Aorta (tissue), 5 donors: ENCODE measurements at places on chromosomes 11 and 22. TPM values are rescaled to one million over a fixed set of nuclear protein-coding genes. Genes with fewer than 3 reads are reported as not detected.

GRM5 gene
- 4.3 TPM for total RNA-seq

GRCh38 chr11:88626216-88626615 lies 288.7 kb upstream of the CTSC start:
- no peak for DNase-seq

DNA sequence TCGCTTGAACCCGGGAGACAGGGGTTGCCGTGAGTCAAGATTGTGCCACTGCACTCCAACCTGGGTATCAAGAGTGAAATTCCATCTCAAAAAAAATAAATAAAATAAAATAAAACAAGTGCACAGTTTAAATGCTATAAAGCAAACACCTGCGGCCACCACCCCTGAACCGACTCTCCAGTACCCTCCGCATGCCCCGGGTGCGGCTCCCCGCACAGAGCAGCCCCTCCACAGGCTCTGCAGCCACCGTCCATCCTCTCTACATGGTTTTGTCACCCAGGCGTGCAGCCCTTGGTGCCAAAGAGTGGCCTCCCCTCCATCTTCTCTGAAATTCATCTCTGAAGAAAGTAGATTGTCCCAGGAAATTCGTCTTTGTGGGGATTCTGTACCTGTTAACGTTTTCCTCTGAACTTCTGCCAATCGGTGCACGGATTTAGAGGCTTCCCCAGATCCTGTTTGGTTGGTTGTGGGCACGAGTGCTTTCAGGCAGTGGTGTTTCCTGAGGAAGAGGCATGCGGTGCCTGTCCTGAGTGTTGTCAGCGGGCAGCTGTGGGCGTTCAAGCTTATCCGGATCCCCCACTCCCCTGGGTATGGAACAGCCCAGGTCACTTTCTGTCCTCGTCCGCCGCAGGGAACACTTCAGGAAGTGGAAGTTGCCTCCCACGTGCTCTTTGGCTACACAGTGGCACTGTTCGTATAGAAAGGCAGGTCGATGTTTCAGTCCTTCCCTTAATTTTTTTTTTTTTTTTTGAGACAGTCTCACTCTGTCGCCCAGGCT lies 4.1 kb downstream of the MIOX start:
- DNase-seq, result no peak

GRCh38 chr11:2305140-2305778 lies 3.4 kb downstream of the TSPAN32 start:
- peak; percentile 96 for DNase-seq

- peak; percentile 63 for DNase-seq
Observed at GRCh38 chr11:57668434-57668782, 494 bp downstream of the ZDHHC5 start.

CCDC15 gene
- 0.97 TPM for total RNA-seq

GRCh38 chr11:128924104-128924503 lies 18.6 kb downstream of the TP53AIP1 start:
- DNase-seq, result peak; percentile 6

- DNase-seq, result no peak
Observed at GRCh38 chr11:130403967-130404366, 24.4 kb downstream of the ADAMTS8 start.

GRCh38 chr11:63767267-63767564 lies 1.4 kb downstream of the ZFTA start:
- DNase-seq, result no peak

DNA sequence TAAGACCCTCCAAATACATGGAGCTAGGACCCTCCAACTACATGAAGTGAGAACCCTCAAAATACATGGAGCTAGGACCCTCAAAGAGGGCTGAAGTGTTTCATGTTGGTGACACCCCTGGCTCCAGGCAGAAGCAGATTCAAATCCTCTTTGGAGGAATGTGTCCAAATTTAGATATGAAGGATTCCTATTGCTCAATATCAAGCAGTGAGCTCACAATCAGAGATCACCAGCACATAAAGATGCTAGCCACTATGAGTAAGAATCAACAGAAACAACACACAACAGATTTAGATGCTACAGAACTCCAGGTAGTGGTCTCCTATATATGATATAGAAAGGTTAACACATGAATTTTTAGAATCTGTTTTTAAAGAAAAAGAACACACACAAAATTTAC lies 11.2 kb upstream of the RAB3IL1 start:
- no peak for DNase-seq

ARFGAP3 gene
- total RNA-seq, result 45.9 TPM

DNA sequence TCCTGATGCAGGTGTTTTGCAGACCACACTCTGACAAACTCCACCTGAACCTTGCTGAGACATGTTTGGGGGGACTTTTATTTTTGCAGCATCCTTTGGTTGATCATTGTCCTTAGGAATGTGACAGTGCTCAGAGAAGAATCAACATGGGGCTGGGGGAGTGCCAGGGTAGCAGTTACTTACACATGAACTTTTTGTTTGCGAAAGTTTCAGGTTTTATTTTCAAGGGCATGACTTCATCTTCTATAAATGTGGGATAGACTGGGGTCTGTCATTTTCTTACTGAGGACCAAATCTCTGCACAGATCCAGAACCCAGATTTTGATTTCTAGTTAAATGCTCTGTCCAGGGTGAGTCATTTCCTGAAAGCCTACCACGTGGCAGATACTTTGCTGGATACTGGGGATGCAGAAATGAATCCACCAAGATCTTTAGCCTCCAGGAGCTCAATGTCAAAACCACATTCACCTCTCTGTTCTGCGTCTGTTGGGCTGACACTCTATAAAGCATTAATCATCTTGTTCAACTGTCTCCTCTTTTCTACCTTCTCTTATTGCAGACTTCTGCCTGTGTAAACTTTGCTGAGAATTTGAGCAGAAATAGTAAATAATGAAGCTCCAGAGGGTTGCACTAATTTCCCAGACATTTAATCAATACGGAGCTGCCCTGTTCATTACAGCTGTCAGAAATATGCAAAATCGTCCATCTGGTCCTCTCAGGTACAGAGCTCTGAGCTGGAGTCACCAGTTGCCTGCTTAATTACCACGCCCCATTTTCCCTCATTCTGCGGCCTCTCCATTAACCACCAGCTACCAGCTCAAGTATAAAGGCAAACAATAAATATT lies 387.9 kb downstream of the MIAT start:
- no peak for DNase-seq

- DNase-seq, result peak; percentile 28
Observed at GRCh38 chr22:46557736-46558480, 20.5 kb upstream of the CELSR1 start.

DNA sequence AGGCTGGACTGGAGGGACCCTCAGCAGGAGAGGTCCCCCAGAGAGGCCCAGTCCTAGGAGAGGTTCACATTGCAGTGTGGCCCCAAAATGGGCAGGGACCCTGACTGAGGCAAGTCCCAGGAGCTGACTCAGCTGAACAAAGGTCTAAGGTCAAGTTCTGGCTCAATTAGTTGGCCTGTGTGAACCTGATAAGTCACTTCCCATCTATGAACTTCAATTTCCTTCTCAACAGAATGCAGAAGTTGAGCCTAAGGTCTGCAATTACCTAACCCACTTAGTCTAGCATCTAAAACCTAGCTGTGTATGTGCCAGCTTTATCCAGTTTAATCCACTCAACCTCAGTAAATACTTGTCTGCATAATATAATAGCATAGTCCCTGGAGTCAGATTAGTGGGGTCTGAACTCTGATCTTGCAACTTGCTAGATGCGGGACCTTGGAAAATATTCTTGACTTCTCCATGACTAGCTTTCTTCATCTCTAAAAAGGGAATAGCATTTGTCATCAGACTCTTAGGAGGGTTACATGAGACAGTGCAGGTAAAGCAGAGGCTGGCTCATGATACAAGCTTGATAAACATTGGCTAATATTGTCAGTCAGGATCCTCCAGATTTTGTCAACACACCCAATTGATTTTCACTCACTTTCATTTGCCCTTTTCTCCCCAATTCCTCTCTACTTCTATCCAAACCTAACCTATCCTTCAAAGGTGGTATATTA lies 465.5 kb downstream of the INSC start:
- no peak for DNase-seq

BRSK2 gene
- total RNA-seq, result 0.55 TPM

KRTAP5-6 gene
- not detected for total RNA-seq

DNA sequence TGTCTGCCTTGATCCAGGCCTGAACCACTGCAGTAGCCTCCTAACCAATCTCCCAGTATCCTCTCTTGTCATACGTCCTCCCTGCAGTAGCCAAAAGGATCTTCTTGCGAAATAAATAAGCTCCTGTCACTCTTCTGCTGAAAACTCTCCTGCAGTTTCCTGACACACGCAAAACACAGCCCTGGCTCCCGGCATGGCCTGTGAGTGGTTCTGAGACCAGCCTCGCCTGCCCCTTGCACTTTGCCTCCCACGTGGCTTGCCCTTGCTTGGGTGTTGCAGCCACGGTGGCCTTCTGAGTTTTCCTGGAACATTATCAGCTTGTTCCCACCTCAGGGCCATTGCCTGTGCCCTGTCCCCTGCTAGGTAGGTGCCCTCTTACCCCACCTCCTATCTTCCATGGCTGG lies 7.2 kb downstream of the ZC3H7B start:
- no peak for DNase-seq

GRCh38 chr11:102625177-102625576 lies at the start of gene MMP20:
Gene MMP20 (minus strand): TSS chr11:102625332. CDS start chr11:102625319, 13 bp downstream.
- no peak for DNase-seq

GAS2L1 gene
- total RNA-seq, result 22.3 TPM

DNA sequence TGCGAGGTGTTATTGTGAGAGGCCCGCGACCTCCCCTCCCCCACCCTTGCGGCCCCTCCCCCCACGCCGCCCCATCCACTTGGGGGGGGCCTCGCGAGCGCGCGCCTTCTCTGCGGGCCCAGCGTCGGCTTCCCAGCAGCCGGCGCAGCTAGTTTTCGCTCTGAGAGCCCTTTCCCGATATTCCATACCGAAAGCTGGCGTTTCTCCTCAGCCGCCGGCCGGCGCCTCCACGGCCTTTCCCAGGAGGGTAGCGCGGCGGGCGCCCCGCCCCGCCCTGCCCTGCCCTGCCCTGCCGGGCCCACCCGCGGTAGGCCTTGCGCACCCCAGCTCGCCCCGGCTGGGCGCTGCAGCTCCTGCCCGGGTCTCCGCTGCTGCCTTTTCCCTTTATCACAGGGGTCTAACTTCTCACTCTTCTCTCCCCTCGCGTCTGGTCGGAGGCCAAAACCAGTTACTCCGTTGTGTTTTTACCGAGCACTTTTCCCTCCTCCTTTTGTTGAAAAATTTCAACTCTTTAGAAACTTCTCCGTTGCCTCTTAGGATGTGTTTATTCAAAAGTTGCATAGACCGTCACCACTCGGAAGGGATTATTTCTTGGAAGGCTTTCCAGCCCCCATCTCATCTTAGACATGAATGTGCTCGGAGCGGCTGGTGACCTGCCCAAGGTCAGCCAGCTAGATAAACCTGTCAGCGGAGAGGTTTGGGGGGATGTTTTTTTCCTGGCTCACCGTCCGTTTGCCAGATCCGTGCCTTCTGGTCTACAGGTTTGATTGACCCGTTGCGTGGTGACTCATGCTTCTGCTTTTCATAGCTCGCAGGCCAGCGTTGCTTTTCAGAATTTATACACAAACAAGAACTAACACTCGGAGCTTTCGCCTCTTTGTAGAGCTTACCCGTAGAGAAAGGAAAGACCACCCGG lies 648 bp downstream of the PAFAH1B2 start:
- DNase-seq, result peak; percentile 73

CLTCL1 gene
- 7.9 TPM for total RNA-seq

DNA sequence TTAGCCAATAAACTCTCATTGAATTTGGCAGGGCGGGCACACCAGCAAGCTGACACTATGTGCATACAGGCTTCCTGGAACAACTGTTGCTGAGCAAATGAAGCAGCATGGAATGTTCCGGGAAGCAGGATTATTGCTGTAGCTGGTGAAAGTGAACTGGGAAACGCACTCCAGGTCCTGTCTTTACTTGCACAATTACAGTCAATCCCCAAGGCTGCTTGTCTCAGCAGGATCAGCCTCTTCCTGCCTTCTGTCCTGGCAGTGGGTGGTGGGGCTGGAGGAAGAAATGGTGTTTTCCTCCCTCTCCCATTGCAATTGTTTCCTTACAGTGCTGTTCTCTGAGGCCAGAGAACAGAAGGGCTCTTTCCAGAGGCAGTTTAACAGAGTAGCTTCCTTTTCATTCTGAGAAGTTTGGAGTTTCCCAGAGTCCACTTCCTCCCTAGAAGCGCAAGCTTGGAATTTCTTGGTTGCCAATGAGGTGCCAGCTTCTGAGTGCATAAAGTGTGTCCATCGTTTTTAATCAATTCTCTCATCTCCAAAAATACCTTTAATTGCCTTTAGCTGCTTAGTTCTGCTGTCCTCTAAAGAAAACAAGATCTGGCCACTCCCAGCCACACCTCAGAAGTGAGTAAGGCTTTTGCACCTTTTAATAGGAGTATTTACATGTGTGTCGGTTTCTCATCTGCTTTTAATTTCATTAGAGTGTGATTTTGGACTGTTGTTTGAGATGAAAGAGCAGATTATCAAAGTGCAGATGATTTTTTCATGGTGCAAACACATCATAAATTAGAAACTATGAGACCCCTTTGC lies 19.9 kb downstream of the CD44 start:
- no peak for DNase-seq

DNA sequence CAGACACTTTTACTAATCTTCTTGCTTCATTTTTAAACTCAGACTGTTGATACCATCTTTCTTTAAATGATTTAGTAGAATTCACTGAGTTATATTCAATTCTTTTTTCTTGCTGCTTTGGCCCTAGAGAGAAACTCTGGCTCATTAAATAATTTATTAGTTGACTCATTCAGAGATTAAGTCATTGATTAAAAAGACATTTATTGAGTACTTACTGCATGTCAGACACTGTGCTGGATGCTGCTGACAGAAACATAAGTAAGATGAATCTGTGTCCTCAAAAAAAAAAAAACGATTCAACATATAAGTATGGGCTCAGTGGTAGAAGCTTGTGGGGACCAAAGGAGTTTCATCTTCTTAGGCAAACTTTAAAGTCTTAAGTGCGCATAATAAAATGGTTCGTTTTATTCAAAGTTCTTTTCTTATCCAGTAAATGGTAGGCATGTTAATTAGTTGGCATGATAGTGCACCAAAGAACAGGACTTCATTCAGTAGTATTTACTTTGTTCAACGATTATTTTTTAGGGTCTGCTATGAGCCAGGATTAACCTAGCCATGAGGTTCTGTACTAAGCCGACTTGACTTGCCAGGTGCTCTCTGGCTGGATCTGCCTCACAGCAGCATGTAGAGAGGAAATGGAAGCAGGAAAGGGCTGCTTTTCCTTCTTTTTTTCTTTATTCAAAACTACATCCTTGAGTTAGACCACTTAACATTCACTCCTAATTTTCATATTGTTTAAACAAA lies 281.0 kb upstream of the CTSC start:
- DNase-seq, result no peak

INS gene
- total RNA-seq, result 1.9 TPM

GRCh38 chr11:35893796-35894475 lies 49.9 kb upstream of the LDLRAD3 start:
- DNase-seq, result no peak

KCNJ5 gene
- total RNA-seq, result 2.0 TPM

OMP gene
- total RNA-seq, result 2.1 TPM

DNA sequence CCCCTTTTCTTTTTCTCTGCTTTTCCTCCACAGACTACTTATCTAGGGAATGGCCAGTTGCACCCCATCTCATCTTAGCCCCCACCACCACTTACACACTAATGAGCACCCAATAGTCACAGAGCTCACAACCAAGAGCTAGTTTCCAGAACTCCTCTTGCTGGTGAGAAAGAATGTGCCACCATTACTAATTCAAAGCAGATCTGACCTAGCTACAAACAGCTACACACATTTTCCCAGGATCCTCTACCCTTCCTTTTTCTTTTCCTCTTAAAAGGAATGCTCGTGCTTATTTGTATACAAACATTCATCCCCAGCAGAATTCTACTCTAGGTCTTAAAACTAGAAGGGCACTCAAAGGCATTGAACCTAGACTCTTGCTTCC lies 136.8 kb downstream of the CD44 start:
- DNase-seq, result no peak

SYT12 gene
- total RNA-seq, result 5.5 TPM

IFT27 gene
- total RNA-seq, result 27.4 TPM

CYB5R2 gene
- total RNA-seq, result 8.3 TPM
